SJCRH30 (cell line): ENCODE measurements at places on chromosomes 2 and 18. TPM values are rescaled to one million over a fixed set of nuclear protein-coding genes. Genes with fewer than 3 reads are reported as not detected.

DNA sequence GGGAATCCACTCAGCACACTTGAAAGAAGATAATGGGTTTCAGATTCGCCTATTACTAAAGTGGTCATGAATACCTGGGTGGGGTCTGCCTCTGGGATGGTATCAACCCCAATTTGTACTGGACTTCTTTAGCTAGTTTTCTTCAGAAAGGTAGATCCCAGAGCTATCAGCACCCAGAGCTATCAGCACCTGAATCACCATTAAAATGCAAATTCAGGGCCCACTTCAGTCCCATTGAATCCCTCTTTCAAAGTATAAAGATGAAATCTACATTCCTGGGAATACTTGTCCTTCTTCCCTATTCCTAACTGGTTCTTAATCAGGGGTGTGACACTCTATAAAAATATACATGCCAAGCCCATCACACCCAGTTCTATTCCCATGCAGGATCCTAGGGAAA lies 914.3 kb downstream of the DCC start:
- DNase-seq: no peak

DNA sequence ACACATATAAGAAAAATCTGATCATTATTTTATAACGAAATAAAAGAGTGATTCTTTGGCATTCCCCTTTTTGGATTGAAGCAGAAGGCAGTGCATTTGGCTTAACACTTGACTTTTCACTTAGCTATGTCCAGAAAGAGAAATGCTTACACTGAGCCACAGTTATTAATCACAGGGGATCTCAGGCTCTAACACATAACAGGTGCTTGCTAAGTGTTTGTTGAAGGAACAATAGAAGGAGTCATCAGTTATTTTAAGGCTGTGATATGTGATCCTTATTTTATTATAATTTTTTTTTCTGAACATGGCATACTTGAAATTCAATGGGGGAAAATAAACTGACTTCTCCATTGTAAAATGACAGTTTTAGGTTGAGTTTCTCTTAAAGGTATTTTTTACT lies 209.5 kb downstream of the UBE2E3 start:
- DNase-seq: no peak

SMAD4 gene
- 97.2 and 108 TPM in 2 replicates for total RNA-seq

- DNase-seq: no peak
Measured at GRCh38 chr18:63155910-63156773, 163.4 kb downstream of the BCL2 start.

GRCh38 chr2:184689638-184690037 lies 91.3 kb downstream of the ZNF804A start:
- DNase-seq: no peak

DNA sequence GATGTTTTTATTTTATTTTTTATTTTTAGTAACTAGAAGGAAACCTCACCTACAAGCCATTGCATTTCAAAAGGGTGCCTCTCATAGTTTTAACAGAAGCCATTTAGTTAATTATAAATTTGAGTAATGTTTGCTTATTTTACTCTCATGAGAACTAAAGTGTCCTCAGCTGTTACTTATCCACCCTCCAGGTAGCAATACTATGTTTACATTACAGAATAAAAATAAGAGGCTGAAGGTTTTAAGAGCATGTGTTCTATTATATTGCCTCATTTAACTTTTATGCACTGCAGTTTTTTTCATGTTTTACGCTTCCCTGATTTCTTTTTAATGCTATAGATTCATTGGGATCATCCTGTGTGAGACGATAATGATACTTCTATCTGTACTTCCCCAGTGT lies 235.5 kb downstream of the THSD7B start:
- DNase-seq: no peak

GRCh38 chr2:136361521-136361920 lies 243.6 kb upstream of the CXCR4 start:
- no peak for DNase-seq

- DNase-seq: no peak
Measured at GRCh38 chr2:232288489-232289030, 90.0 kb upstream of the ALPP start.

BCL2L11 gene
- 13.7 and 16.4 TPM in 2 replicates for total RNA-seq

ING5 gene
- 48.8 and 53.2 TPM in 2 replicates for total RNA-seq

DNA sequence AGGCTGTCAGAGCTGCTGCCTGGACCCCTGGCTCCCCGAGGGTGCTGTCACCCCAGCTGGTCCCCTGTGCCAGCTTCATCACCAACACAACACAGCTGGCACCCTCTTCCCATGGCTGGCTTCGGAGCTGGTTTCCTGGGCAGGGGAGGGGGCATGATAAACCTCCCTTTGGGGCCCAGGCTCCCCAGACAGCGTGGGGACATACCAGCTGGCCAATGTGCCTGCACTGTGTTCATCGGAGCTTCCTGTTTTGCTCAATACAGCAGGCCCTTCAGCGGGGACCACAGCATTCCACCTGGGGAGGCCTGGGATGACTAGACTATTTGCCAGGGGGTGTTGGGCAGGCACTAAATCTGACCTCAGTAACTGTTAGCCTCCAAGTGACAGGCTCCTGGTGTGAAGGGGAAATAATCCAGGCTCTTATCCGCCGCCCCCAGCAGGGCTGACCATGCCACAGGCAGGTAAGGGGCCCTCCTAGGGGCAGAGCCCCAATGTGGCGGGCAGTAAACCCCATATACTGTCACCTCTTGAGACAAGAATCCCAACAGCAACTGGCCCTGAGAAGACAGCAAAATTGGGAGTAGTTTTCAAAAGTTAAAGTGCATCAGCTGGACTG lies 44.6 kb downstream of the EMX1 start:
- DNase-seq: no peak

DNA sequence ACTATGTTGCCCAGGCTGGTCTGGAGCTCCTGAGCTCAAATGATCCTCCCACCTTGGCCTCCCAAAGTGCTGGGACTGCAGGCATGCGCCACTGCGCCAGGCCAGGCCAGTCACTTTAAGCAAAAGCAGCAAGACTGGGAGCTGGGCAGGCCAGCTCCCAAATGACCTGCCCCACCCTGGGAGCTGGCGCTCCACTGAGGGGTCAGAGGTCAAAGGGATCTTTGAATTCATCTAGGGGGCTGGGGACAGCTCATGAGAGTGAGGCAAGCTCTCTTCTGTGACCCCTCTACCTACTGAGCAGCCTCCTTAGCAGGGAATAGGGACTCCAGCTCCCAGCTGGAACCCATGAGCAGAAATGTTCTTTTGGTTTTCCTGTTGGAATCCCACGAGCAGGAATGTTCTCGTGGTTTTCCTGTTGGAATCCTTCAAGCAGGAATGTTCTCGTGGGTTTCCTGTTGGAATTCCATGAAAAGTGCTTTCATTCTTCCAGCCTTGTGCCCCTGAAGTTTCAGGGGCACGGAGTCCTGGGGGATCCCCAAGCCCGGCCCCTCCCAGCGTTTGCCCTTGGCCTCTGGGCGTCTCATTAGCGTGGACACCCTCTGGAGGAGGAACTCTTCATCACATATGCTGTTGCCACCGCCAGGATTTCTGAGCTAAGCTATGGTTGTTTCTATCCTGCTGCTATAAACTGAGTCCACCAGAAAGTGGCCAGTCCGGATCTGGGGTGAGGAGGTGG lies 162.0 kb upstream of the HAAO start:
- no peak for DNase-seq

BCL2 gene
- 6.0 and 6.8 TPM in 2 replicates for total RNA-seq

MAP4K3 gene
- total RNA-seq: 44.4 and 66.7 TPM in 2 replicates

ST8SIA5 gene
- total RNA-seq: 3.2 and 3.8 TPM in 2 replicates

IL1RL2 gene
- total RNA-seq: not detected in 2 replicates

DNA sequence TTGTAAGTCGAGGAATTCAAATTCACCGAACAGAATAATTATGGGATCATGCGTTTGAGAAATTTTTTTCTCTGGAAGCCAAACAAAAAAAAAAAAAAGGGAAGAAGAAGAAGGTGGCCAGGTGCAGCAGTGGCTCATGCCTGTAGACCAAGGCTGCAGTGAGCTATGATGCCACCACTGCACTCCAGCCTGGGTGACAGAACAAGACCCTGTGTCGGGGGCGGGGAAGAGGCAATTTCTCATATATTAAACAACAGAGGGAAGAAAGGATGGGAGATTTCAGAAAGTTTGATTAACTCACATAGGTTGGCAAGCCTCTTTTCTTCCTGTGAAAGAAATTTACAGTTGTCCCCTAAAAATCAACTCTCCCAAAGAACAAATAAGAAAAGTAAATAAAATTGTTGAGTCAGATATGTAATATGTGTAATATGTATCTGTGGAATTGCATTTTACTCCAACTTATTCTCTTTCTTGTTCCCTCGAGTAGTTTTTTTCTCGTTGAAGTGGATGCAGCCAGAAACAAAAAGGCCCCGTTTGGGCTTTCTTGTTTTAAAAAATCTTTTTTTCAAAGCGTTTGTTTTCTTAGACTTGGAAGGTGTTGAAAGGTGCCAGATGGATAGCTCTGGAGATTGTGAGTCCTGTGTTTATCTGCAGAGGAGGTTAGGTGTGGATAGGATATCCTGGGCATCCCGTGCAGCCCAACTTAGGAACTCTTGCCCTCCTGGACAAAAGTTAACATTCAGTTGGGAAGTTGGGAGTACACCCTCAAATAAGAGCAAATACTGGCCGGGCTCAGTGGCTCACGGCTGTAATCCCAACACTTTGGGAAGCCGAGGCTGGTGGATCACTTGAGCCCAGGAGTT lies 25.4 kb upstream of the FMNL2 start:
- DNase-seq: no peak

- no peak for DNase-seq
Measured at GRCh38 chr18:73768043-73768442, 379.6 kb downstream of the FBXO15 start.

TUBB8B gene
- not detected in 2 replicates for total RNA-seq

DNA sequence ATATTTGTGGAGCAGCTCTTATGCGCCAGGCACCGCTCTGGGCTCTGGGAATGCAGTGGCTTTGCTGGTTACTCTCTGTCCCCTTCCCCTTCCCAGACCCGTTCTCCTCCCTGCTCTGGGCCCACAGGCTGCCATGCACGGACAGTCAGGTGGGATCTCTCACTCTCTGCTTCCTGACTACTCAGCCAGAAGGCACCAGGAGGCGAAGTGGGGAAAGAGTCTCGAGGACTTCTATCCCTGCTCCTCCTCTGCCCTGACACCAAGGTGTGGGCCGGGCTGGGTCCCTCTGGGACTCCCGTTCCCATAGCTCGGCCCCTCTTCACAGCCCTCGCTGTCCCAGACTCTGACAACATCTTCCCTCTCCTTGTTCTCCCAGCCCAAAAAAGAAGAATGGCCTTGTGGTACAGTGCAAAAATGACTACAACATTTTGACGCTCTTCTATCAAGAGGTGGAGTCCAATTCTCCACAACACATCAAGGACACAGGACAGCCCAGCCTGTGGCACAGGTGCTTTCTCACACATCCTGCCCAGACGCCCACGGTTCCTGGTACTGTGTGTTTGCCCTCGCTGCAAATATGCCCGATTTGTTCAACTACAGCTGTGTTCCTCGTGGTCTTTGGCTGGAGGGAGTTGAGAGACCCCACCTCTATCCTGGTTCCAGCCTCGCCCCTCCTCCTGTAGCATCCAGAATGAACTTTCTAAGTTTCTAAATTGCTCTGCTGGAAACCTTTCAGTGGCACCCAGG lies 14.0 kb upstream of the DUSP2 start:
- DNase-seq: no peak

DNA sequence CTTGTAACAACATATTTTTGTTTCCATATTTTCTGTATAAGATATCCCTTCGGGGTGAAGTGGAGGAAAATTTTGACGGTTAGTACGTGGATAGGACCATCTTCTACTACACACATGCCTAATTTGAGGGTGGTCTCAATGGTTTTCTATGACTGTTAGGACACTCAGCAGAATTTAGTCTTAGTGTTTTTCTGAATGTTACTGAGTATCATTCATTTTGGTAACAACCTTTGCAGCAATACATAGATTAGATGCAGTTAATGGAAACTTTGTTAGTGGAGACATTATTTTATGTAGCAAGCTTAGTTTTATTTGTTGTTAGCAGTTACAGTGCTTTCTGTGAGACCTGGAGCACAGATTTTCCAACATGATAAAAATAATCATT lies 1.6 kb downstream of the ITGAV start:
- DNase-seq: peak; percentile 46

DNA sequence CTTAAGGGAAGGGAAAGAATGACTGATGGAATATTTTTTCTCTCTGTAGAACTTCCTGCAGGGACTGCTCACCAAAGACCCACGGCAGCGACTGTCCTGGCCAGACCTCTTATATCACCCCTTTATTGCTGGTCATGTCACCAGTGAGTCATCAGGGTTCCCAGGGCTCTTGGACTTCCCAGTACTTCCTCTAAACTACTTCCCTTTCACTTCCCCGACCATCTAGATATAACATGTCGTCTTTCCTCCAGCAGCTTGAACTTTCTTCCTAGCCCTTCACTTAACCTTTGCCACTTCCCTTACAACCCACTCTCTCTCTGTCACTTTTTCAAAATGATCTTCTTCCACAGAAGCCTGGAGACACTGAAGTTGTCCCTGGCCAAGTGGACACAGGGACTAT lies 7.2 kb downstream of the STK36 start:
- no peak for DNase-seq

TSPYL6 gene
- 0.03 and 0.10 TPM in 2 replicates for total RNA-seq

TGFA gene
- total RNA-seq: 7.8 and 8.9 TPM in 2 replicates

DNA sequence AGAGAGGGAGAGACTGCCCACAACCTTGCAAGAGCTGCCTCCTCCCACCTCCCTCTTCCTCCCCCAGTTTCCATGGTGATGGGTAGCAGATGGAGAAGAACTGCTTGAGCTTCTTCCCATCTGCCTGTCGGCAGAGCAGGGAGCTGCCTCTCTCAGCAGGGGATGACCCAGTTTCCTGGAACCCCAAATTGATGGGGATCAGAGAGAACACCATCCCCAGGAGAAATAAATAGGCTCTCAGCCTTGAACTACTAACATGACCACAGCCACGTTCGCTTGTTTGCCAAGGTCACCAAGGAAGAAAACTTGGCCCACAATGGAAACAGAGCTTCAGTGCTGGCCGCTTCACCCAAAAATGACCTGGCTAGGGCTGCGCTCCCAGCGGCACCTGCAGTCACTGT lies 82.2 kb downstream of the ADD2 start:
- no peak for DNase-seq

DNA sequence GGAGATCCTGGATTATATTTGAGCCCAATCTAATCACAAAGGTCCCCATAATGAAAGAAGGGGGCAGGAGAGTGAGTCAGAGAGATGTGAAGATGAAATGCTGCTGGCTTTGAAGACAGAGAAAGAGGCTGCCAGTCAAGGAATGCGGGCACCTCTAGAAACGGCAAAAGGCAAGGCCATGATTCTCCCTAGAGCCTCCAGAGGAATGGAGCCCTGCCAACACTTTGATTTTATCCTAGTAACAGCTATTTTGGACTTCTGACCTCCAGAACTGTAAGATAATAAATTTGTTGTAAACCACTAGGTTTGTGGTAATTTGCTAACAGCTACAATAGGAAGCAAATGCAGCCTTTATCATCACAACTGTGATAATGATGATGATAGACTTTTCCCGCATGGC lies 32.9 kb downstream of the LBH start:
- no peak for DNase-seq

GRCh38 chr18:1464444-1465217 lies 560.0 kb downstream of the ADCYAP1 start:
- DNase-seq: no peak

DNA sequence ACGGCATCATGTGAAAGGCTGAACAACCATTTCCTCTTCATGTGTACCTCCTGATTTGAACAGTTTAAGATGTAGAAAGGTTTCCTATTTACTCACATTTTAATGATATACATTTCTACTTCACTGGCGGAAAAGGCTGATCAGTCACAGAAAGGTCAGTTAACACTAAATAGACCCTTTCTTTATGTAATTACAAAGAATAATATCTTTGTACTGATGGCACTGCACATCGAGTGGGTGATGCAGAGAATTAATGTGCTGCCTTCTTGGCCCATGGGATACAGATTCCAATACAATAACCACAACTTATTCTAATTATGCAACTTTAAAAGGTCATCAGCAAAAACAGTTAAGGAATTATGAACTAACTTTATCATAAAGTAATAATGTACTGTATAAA lies 328.5 kb upstream of the KLHL14 start:
- DNase-seq: no peak
